ENCODE measurements at places on chromosomes 3 and 15.

DNA sequence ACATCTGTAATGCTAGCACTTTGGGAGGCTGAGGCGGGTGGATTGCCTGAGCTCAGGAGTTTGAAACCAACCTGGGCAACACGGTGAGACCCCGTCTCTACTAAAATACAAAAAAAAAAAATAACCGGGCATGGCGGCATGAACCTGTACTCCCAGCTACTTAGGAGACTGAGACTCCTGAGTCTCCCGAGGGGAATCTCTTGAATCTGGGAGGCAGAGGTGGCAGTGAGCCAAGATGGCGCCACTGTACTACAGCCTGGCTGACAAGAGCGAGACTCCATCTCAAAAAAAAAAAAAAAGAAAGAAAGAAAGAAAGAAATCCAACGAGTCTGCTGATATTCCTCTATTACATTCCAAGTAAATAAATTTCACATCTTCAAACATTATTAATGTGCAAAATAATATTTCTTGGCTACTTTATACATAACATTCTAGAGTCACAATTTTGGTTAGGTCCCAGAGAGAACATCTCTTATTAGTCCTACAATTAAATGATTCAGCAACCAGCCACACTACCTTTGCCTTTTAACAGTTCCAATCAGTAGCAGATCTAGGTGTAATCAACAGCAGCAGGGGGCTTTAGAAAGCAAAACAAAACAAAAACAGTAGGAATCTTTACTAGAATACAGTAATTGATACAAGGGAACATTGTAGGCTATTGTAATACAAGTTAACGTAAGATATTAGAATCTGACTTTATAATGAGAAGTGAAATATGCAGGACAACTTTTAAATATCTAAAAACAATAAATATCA lies 195.8 kb downstream of the TBC1D5 start:
- no peak for DNase-seq

GRCh38 chr3:161559177-161559998 lies 62.8 kb downstream of the OTOL1 start:
- DNase-seq: no peak

DNA sequence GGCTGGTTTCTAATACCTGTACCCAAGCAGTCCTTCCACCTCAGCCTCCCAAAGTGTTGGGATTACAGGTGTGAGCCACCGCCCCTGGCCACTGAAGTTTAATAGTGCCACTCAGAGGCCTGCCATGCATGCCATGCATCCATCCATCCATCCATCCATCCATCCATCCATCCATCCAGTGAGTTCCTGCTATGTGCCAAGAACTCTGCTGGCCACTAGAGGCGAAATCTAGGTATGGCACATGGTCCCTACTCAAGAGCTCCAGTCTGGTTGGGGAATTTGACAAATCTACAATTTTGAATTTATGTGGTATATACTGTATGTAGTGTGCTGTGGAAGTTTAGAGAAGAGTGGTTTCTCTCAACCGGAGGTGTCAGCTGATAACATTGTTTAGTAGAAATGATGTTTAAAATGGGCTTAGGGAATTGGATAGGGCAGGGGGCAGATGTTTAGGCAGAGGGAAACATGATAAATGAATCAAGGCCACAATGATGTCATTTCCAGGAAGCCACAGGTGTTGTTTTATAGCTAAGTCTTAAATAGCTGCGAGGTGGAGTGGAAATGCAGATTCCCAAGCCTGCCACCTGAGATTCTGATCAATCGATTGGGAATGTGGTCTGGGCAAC lies 384.4 kb upstream of the C2CD4B start:
- DNase-seq: no peak

DNA sequence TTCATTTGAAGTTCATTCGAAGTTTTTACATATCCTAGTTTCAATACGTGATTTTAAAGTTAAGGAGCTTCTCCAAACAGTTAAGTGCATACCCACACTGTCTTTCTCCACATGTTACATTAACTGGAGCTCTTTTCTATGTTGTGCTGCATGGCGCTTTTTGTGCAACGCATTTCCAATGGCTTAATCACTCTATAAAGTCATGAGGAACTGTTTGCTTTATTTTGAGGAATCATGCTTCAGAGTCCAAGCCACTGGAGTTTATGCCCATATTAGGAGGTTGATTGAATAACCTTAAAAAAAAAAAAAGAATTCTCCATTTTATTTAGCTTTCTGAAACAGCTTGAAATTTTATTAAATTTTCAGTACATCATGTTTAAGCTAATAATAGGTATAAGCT lies 109.4 kb upstream of the MBNL1 start:
- DNase-seq: no peak

- no peak for DNase-seq
Measured at GRCh38 chr15:84611631-84612030, 10.8 kb downstream of the ZSCAN2 start.

- no peak for DNase-seq
Measured at GRCh38 chr15:61032600-61033286, 196.4 kb downstream of the RORA start.

GRCh38 chr3:152330559-152330958 lies 61.8 kb downstream of the MBNL1 start:
- no peak for DNase-seq

DNA sequence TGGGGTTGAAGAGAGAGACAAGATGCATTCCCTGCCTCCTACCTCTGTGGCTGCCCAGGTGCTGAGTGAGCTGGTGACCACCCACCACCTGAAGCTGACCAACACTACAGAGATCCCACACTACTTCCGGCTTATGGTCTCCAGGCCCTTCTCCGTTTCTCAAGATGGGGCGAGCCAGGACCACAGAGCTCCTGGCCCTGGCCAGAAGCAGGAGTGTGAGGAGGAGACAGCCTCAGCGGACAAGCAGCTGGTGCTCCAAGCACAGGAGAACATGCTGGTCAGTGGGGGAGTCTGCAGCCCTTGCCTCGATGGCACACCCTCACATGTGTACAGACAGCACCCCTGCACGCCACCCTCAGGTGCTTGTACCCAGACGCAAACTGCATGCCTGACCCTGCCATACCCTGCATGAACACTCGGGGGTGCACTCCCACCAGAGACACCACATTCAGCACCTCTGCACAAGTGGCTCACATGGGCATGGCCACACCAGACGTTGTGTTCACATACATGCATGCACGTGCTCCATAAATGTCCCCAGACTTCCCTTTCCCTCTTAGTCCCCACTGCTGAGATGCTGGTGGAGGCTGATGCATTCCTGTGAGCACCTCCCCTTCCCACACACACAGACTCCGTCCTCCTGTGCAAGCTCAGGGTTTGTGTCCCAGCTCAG lies 19.0 kb downstream of the ACAA1 start:
- peak; percentile 84 for DNase-seq

DNA sequence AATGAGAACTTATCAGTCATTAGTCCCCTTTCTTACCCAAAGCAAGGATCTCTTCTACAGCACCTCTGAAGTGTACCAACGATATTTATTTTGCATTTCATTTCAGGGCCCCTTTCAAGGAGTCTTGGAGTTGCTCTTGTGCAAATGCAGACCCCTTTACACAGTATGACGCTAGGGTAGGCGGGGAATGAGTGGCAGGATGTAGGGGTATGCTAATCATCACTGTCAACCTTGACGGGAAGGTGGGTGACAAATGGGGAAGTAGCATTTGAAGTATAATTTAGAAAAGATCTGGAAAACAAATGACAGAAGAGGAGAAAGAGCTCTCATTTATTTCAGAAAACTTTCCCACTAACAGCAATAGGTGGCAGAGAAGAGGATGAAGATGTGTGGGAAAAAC lies 94.4 kb downstream of the LRRN1 start:
- DNase-seq: no peak

DNA sequence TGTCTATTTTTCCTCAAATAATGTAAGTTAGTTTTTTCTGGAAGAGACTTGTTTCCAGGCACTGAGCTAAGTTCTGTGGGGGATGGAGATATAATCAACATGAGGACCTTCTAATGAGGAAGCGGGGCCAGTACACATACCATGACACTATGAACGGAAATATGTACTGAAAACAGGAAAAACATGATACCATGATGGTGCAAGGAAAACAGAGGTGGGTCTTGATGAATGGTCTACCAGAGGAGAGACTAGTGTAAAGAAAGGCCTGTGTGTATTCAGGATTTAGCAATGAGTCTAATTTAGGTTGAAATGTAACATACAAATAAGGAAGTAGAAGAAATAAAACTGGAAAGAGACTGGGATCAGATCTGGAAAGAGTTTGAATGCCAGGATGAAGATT lies 38.9 kb upstream of the TPRG1 start:
- DNase-seq: no peak

DNA sequence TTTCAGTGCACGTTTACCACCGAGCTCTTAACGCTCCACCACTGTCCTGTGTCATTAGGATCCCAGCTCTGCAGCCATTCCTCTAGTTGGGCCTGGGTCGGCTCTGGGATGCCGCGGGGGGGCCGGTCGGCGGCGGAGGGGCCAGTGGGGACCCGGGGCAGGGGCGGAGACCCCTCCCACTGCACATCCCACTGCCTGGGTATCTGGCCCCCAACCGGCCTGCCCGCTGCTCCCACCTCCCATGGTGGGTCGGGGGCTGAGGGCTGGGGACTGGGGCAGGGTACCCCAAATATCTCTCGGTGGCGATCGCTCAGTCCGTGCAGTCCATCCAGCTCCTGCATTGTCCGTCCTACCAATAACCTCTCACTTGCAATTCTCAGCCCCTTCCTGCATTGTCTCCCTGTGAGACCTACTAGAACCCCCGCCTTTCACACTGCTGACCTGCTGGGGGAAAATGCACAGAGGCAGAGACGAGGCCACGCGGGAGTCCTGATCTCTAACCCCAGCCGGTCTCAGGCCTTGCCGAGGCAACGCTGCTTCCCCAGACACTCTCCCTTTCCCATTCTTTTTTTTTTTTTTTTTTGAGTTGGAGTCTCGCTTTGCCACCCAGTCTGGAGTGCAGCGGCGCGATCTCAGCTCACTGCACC lies 24.0 kb upstream of the MUC20 start:
- no peak for DNase-seq
